Hair follicular keratinocyte (primary cell): ENCODE measurements at places on chromosomes 2 and 18. TPM values are rescaled to one million over a fixed set of nuclear protein-coding genes. Genes with fewer than 3 reads are reported as not detected.

Gene DPP10
- total RNA-seq: 0.78 TPM in 1 of 2 replicates, not detected in the other

Gene ZAP70
- not detected in 2 replicates for total RNA-seq

Gene CIB4
- not detected in 2 replicates for total RNA-seq

Gene IL36A
- not detected in 2 replicates for total RNA-seq

Gene OR6B2
- not detected in 2 replicates for total RNA-seq

Gene COL3A1
- total RNA-seq: 1.5 and 19.3 TPM in 2 replicates

Gene GPR35
- not detected in 2 replicates for total RNA-seq

Gene LYPD6B
- 1.9 and 4.9 TPM in 2 replicates for total RNA-seq

Gene RPS27A
- 3,193 and 3,480 TPM in 2 replicates for total RNA-seq

Gene IDH1
- 96.1 and 114 TPM in 2 replicates for total RNA-seq

Gene SLC39A10
- total RNA-seq: 64.9 and 86.5 TPM in 2 replicates

Gene TSN
- 39.0 and 59.8 TPM in 2 replicates for total RNA-seq

Gene FAM210A
- total RNA-seq: 12.4 and 19.2 TPM in 2 replicates
